ENCODE measurements at places on chromosomes 6 and 20.

- DNase-seq, result no peak
Observed at GRCh38 chr20:46831633-46832011, 63.0 kb upstream of the EYA2 start.

DNA sequence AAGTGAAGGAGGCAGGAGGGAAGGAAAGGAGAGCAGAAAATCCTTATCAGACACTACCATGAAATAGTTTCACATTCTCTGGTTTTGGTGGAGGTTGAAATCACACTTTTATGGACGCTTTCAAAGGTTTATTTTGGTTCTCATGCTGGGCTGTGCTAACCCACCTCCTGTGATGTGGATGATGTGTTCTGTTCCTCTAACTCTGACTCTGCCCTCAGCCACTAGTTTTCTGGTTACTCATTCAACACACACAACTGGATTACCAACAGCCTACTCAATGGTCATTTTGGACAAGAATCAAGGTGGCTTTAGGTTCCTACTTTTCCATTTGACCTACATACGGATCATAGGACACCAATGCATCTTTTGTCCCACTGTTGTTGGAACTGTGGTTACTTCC is 522.1 kb upstream of the BTBD3 start:
- DNase-seq, result no peak

DNA sequence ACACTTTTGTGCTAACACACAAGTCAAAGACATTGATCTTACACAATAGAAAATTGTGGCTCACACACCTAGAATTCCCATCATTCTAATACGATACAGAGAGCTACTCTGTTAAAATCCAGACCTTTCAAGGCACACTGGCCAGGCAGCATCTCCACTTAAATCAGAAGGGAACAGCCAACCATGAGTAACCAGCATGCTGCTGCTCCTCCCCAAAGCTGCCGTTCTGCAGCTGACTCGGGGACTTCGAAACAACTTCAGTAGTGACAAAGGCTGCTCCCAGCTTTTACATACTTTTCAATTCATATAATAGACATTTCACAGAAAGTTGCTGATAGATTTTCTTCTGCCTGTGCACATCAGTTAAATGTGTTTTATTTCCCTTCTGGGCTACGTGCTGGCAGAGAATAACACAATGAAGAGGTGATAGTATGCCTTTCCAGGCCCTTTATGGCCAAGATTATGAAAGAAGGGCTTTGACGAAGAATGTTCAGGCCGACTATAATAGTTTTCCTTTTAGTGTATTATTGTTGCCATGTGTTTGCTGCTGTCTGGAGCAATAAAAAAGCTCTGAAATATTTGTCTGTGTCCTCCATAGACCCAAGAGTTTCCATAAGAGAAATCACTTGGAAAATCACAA is 159.0 kb downstream of the GMDS start:
- DNase-seq, result no peak

- no peak for DNase-seq
Observed at GRCh38 chr6:133407320-133408100, 166.4 kb downstream of the EYA4 start.

GRCh38 chr6:139742671-139743070 is 368.2 kb upstream of the CITED2 start:
- no peak for DNase-seq

DNA sequence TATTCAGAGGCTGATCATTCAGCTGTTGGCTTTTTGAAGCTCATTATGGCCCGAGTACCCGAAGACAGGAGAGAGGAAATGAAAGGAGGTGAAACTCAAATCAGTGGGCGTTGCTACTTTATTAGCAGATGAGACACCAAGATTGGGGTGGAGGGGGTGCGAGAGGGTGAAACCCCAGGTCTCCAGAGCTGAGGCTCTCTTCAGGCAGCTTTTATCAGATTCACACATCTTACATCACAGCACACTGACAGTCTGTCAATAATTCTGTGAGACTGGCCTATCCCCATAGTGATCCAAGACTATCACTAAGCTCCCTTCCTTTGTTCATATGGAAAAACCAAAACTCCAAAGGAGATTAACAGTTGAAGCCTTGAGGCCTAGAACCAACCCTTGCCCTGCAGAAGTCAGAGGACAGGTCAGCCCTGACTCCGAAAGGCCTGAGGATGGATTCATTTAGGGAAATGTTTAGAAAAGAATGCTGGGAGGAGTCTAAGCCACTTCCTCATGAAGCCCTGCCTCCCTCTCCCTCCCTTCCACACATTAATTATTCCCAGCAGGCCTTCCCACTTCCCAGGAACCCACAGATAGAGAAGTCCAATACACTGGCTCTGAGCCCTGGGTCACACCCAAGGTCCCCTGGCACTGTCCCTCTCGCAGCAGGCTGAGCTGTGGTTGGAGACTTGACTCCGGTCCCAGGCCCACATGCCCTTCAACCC is 23.2 kb downstream of the TRERF1 start:
- no peak for DNase-seq

- no peak for DNase-seq
Observed at GRCh38 chr20:3923818-3924217, 34.6 kb downstream of the PANK2 start.

GRCh38 chr20:53994088-53994487 is 76.3 kb downstream of the BCAS1 start:
- no peak for DNase-seq

- no peak for DNase-seq
Observed at GRCh38 chr6:53112871-53113270, 35.8 kb downstream of the GCM1 start.

GRCh38 chr6:20589266-20589665 is 55.0 kb downstream of the CDKAL1 start:
- DNase-seq, result no peak

GRCh38 chr6:43246301-43247113 is 3.2 kb downstream of the TTBK1 start:
- no peak for DNase-seq

Data from esophagus squamous epithelium (tissue), 5 donors.